ENCODE measurements at places on chromosomes 2 and 18.

- DNase-seq, result no peak
These were observed 430.6 kb upstream of the VRK2 start for GRCh38 chr2:57615855-57616556.

DNA sequence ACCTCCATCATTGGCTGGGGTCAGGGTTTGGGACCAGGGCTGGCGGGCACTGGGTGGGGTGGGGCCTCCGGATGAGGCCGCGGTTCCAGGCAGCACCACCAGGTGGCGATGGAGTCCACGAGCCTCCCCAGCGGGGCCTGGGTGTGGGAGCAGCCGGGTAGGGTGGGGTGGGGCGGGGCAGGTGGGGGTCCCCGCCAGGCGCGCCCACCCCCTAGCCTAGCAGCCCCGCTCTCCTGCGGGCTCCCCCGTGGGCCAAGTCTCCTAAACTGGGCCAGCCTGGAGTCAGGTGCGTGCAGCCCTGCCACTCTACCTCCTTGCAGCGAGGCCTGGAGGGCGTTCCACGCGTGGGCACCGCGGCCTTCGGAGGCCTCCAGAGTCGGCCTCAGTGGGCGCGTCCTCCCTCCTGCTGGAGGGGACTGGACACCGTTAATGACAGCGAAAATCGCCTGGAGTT is 187.5 kb downstream of the TWIST2 start:
- DNase-seq, result peak; percentile 15

DNA sequence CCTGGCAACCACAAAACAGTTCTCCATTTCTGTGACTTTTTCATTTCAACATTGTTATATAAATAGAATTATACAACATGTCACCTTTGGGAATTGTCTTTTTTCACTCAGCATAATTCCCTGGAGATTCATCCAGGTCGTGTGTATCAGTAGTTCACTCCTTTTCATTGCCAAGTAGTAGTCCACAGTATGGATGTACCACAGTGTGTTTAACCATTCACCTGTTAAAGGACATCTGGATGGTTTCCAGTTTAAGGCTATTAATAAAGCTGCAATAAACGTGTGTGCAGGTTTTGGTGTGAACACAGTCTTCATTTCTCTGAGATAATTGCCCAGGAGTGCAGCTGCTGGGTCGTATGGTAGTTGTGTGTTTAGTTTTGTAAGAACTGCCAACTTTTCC is 35.7 kb downstream of the COPS7B start:
- DNase-seq, result no peak

GRCh38 chr18:55763298-55763697 is 175.3 kb upstream of the TCF4 start:
- DNase-seq, result no peak

DNA sequence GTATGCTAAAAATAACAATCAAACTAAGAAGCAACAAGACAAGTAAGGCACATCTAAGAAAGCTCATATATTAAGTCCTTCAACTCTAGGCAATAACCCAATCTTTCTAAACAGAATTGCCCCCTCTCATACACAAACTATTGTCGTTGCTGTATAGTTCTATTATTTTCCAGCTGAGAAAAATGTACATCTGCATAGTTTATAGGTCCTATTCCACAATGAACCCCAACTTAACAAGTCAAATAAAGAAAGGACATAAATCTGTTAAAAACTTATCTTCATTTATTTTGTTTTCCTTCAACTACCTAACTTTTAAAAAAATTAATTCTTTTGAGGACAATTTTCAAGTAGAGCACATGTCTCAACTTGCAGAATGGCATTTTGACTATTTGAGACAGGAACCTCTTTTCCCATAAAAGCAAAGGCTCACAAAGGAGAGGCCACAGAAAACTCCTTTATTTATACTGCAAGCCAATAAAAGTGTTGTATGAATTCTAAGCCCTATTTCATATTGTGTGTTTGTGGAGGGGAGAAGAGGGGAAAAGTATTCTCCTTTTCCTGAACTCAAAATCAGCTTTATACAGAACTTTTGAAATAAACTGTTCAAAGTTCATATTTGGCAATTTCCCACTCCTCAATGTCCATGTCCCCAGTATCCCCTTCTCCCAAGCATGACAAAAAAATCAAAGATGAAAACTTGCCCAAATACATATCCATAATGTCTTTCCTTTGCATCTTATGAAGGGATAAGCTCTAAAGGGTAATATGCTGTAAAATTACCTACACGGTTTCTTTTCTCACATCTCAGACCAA is 37.4 kb downstream of the RTN4 start:
- DNase-seq, result no peak

DNA sequence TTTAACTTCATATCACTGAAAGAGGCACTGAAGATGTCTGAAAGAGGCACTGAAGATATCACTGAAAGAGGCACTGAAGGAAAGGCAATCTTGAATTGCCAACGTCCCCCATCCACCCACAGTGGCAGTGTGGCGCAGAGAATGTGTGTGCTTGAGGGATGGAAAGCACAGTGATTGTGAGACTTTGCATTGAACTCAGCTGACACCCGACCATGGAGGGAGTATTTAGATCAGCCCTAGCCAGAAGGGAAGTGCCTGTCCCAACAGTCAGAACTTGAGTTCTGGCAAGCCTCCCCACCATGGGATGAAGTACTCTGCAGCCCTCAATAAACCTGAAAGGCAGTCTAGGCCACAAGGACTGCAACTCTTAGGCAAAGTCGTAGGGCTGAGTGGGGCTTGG is 33.8 kb downstream of the MAP4K3 start:
- DNase-seq, result no peak

GRCh38 chr2:160602073-160602472 is 108.5 kb upstream of the RBMS1 start:
- no peak for DNase-seq

- no peak for DNase-seq
These were observed 360.4 kb downstream of the ZNF516 start for GRCh38 chr18:76134628-76135027.

DNA sequence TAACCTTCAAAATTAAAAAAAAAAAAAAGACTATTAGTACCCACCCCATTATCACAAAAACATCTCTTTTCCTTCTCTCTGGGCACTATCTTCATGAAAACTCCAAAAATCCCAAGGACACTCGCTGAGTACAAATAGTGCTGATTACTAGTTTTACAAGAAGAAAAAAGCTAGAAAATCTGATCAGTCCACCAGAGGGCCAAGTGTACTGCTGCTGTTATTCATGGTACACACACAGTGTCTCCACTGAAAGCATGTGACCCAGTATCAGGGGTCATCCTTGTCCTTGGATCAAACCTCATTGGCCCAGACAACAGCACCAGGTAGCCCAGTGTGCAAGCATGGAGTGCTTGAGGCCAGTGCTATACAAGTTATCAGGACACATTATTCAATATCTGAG is 382.7 kb upstream of the KLHL29 start:
- no peak for DNase-seq

DNA sequence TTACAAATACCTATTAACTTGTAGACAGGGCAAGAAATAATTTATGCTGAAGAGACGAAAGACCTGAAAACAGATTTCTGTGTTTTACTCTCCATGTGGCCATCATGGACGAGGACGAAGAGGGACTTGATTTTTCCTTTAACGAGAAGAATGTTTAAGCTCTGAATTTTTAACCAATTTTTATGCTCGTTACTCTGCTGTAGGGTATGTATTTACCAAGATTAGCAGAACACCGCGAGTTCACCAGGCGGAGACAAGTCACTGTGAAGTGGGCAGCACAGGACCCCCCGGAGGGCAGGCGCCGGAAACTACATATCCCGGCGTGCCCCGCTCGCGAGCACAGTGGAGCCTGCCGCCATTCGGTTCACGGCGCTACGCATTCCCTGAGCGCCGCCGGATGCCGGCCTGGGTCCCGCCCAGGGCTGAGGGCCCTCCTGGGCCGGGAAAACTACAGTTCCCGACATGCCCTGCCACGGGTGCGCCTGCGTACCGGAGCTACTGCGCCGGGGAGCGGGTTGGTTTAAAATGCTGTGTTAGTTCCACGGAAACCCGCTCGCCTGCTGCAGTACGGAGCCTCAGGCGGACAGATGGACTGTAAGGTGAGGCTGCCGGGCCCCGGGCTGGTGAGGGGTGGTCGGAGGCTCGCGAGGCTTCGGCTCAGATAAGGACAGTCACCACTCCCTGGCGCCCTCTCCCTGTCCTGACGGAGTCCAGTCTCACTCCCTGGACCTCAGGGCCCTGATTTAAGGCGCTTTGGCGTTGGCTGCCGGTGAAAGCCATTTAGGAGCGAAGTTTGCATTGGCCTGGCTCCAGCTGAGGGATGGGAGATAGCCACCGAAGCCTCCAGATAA is at the start of gene CCDC150:
Gene CCDC150 (plus strand): TSS at position 536 of the 851 bp plus-strand sequence. CDS start 52 bp downstream, at position 588.
- peak; percentile 95 for DNase-seq

DNA sequence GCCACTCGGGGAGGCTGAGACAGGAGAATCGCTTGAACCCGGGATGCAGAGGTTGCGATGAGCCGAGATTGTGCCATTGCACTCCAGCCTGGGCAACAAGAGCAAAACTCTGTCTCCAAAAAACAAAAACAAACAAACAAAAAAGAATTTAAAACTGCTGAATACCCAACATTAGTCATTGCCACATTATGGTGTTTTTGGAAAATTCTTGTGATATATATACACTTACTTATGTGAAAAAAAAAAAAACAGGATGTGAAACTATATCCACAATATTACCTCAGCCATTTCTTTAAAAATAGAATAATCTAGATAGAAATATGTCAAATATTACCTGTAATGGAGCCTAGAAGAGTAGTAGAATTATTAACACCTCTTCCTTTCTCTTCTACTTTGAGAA is 288.3 kb upstream of the FN1 start:
- no peak for DNase-seq

DNA sequence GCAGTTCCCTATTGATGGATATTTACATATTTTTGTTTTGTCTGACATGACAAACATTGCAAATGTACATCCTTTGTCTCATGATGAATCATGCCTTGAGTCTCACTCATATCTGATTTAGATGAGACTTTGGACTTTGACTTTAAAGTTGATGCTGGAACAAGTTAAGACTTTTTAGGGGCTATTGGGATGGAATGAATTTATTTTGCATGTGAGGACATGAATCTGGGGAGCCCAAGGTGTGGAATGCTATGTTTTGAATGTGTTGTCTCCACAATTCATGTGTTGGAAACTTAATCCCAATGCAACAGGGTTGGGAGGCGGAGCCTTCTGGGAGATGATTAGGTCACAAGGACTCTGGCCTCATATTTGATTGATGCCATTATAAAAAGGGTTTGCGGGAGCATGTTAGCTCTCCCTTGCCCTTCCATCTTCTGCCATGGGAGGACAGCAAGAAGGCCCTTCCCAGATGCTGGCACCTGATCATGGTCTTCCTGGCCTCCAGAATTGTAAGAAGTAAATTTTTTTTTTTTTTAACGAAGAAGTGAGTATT is 29.1 kb upstream of the INO80D start:
- no peak for DNase-seq

DNA sequence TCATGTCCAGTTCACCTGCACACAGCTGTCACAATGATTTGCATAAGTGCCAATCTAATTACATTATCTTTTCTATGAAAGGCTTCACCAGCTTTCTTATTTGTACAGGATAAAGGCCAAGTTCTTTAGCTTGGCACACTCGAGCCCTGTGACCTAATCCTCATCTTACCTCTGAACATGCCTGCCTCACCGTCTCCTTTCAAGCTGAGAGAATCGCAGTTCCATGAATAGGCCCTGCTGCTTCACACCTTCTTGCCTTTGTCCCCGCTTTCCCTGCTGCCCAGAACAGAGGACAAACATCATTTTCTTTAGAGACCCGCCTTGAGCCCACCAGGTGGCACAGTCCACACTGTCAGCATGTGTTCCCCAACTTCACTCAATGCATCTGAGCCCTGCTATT is 1094.7 kb downstream of the BCL11A start:
- peak; percentile 50 for DNase-seq

DNA sequence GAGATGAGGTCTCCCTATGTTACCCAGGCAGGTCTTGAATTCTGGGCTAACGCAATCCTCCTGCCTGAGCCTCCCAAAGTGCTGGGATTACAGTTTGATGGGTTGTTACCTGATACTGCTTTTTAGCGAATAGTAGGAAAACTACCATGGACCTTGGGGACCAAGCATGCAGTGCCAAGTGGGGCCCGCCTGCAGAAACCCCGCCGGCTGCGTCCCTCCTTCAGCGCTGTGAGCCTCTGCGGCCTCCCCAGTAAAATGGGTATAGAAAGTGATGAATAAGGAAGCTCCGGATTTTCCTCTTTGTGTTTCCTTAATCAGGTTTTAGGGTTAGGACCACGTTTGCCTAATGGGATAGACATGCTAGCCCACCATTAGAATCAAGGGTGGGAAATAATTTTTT is 30.4 kb downstream of the RAMP1 start:
- DNase-seq, result no peak

DNA sequence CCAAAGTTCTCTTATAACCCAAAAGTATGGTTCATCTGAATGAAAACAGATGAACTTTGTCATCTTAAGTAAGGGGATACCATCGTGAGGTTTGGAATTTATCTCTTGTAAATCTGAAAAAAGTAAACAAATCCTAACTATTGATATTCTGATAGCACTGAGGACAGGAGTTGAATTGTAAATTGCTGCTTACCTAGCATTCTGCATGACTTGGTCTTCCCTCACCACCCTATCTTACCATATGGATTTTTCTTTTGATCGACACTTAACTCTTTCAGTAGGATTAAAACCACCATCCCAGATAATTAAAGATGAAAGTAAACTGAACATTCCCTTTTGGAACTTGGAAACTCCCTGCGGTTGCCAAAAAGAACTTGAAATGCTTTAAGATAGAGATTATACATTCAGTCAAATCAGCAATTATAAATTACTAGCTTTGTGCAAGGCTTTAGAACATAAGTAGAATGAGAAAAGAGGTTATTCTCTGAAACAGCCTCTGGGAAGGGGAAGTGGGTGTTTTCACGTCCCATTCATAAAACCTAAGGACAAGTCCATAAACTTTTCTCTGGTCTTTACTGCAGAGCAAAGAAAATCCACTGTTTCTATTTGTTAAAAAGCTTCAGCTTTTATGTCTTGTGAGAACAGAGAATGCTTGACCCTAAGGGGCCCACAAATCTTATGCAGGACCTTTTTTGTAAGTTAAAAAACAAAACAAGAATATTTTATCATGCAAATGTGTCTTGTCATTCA is 49.7 kb upstream of the ZNF397 start:
- DNase-seq, result no peak

- no peak for DNase-seq
These were observed 63.8 kb upstream of the BZW1 start for GRCh38 chr2:200747668-200748618.

DNA sequence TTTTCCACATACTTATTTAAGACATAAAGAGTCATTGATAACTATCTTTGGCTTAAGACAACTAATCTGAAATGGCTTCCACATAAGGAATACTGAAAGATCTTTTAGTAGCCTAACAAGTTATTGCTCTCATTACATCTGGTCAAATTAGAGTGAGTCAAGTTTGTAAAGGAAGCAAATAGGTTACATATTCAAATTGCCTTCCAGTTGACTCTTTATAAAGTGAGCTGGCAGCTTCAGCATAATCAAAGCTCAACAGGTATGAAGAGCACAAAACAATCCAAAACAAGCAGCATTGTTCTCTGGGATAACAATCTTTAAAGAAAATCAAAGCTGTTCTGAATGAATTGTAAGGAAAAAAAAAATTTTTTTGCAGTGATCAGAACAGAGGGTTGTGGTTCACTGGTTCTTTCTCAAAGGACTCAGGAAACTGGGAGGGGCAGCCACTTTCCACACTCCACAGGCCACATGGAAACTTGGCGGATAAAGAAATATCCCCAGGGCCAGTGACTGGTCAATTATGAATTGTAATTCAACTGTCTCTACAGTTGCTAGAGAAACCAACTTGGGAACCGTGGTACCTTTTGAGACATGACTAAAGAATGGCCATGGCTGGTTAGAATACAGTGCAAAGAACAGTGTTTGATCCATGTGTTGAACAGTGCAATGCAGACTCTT is 369.3 kb upstream of the KCNH7 start:
- no peak for DNase-seq

GRCh38 chr18:63284827-63285733 is 34.5 kb downstream of the BCL2 start:
- no peak for DNase-seq

Data from body of pancreas (tissue), 4 donors.